ENCODE measurements at places on chromosomes 4 and X. TPM values are rescaled to one million over a fixed set of nuclear protein-coding genes. Genes with fewer than 3 reads are reported as not detected.

ETFDH gene
- total RNA-seq = 17.9 TPM

DKK2 gene
- 0.92 TPM for total RNA-seq

PPEF2 gene
- not detected for total RNA-seq

SLC35A2 gene
- 25.7 TPM for total RNA-seq

WDR17 gene
- total RNA-seq = 2.7 TPM

TEX13D gene
- total RNA-seq = not detected

C4orf36 gene
- not detected for total RNA-seq
